ENCODE measurements at places on chromosomes 12 and 14. TPM values are rescaled to one million over a fixed set of nuclear protein-coding genes. Genes with fewer than 3 reads are reported as not detected.

Gene CLEC4D
- not detected for polyA plus RNA-seq

Gene CCDC184
- 0.19 TPM for polyA plus RNA-seq

Gene APOF
- polyA plus RNA-seq, result not detected

Gene ALKBH2
- polyA plus RNA-seq, result 12.3 TPM

Gene ADAM20
- polyA plus RNA-seq, result not detected

Gene ASPG
- polyA plus RNA-seq, result not detected

DNA sequence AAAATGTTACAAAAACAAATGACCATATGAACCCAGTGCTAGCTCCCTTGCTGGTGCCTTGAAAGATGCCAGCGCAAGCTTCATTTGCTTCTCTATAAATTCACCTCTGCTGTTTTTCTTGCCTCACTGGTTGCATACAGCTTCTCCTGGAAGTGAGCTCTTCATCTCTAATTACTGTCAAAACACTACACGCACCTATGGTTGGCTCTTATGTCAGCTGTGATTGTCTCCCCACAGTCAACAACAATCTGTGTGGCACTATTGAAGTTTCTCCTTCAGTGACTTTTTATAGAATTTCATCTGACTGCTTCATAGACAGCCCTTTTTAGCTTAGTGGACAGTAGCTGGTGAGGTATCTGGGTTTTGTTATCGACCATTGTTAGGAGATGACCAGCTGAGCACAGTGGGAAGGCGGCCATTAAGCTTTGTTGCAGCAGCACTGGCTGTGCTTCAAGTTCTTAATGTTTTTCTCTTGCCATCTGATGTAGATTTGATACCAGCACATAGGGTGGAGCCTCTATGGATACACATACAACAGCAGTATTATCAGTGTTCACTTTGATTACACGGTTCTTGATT is 131.8 kb downstream of the KITLG start:
- H3K4me3 ChIP-seq, result no peak overlapping the region
- no peak for DNase-seq
- no peaks in the 10 kb centered on the region for H3K4me1 ChIP-seq
- H3K36me3 ChIP-seq, result no peaks in the 10 kb centered on the region

GRCh38 chr12:112183141-112184021 is 58.0 kb downstream of the TRAFD1 start:
- H3K36me3 ChIP-seq, result peaks cover 11% of the 10 kb centered on the region
- H3K4me1 ChIP-seq, result no peaks in the 10 kb centered on the region
- no peaks in the 10 kb centered on the region for H3K27me3 ChIP-seq
- no peak for DNase-seq

- peaks cover 4% of the 10 kb centered on the region for H3K4me1 ChIP-seq
- no peaks in the 10 kb centered on the region for H3K36me3 ChIP-seq
- no peak overlapping the region for H3K27ac ChIP-seq
- DNase-seq, result no peak
- H3K4me3 ChIP-seq, result no peak overlapping the region
Measured at GRCh38 chr14:92466059-92466458, 47.5 kb upstream of the RIN3 start.

GRCh38 chr14:77139540-77140358 is 1.8 kb downstream of the ZDHHC22 start:
- peaks cover 89% of the 10 kb centered on the region for H3K27me3 ChIP-seq
- H3K4me1 ChIP-seq, result peaks cover 29% of the 10 kb centered on the region
- H3K4me3 ChIP-seq, result peak overlapping the region; percentile 81
- no peaks in the 10 kb centered on the region for H3K36me3 ChIP-seq
- no peak overlapping the region for H3K27ac ChIP-seq

GRCh38 chr12:128609861-128610260 is 213.9 kb downstream of the SLC15A4 start:
- H3K27ac ChIP-seq, result no peak overlapping the region
- H3K36me3 ChIP-seq, result no peaks in the 10 kb centered on the region
- no peak for DNase-seq
- H3K4me3 ChIP-seq, result no peak overlapping the region
- H3K27me3 ChIP-seq, result no peaks in the 10 kb centered on the region

GRCh38 chr14:55693904-55694303 is 113.9 kb downstream of the KTN1 start:
- H3K27me3 ChIP-seq, result no peaks in the 10 kb centered on the region
- no peak overlapping the region for H3K4me3 ChIP-seq
- no peak for DNase-seq
- no peaks in the 10 kb centered on the region for H3K36me3 ChIP-seq

GRCh38 chr12:91883811-91884210 is 261.8 kb downstream of the BTG1 start:
- no peaks in the 10 kb centered on the region for H3K36me3 ChIP-seq
- H3K4me3 ChIP-seq, result no peak overlapping the region
- no peak overlapping the region for H3K27ac ChIP-seq
- no peaks in the 10 kb centered on the region for H3K4me1 ChIP-seq

DNA sequence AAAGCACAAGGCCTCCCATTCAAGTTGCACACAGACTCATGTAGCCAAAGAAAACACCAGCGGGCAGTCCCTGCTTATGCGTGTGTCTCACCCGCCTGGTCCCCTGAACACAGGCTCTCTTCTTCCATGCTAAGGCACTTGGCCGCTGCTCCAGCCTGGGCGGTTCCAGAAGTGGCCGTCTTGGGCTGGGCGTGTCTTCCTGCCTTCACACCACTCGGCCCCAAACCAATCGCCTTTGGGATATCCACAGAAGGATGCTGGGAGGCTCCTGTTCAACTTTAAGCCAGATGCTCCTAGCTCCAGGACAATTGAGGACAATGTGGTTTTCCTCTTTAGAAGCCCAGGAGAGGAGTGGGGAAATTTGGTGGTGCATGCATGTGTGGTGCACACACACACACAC is 2.2 kb downstream of the SCARB1 start:
- peaks cover 30% of the 10 kb centered on the region for H3K4me1 ChIP-seq
- no peak overlapping the region for H3K27ac ChIP-seq
- no peak for DNase-seq
- H3K36me3 ChIP-seq, result no peaks in the 10 kb centered on the region

- peaks cover 11% of the 10 kb centered on the region for H3K36me3 ChIP-seq
- H3K27me3 ChIP-seq, result no peaks in the 10 kb centered on the region
- H3K4me1 ChIP-seq, result no peaks in the 10 kb centered on the region
- no peak overlapping the region for H3K27ac ChIP-seq
- DNase-seq, result no peak
- H3K4me3 ChIP-seq, result no peak overlapping the region
Measured at GRCh38 chr12:69546693-69547438, 38.4 kb upstream of the CCT2 start.

DNA sequence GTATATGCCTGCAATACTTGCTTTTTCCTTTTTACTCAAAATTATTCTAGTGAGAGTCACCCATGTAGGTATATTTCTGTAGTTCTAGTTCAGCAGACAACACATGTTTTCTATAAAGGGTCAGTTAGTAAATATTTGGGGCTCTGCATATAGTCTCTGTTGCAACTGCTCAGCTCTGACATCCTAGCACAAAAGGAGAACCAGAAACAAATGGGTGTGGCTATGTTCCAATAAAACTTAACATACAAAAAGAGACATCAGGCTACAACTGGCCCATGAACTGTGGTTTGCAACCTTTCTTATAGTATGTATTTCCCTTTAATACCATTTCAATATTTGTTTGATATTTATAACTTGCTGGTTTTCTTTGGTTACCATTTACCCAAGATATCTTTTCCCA is 11.9 kb downstream of the NT5DC3 start:
- H3K27me3 ChIP-seq, result no peaks in the 10 kb centered on the region
- no peak overlapping the region for H3K27ac ChIP-seq
- peak; percentile 7 for DNase-seq
- H3K4me3 ChIP-seq, result no peak overlapping the region

DNA sequence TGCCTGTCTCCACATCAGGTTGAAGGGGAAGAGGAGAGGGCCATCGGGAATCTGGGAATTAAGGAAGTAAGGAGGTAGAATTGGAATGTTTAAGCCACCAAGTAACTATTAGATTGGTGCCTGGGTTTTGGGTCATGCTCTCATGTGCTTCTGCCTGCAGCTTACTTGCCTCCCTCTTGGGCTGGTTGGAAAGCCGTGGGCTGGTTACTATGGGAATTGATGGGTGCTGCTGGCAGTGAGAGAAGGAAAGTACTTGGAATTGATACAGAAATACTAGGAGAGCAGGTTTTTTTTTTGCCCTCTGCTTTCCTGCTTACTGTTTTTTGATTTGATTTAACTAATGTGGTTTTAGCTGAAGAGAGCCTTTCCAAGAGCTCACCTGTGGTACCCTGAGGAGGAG is 493.5 kb upstream of the RGS6 start:
- peaks cover 21% of the 10 kb centered on the region for H3K36me3 ChIP-seq
- H3K4me3 ChIP-seq, result no peak overlapping the region
- no peaks in the 10 kb centered on the region for H3K27me3 ChIP-seq
- peak overlapping the region; percentile 11 for H3K27ac ChIP-seq
- DNase-seq, result no peak

- no peak overlapping the region for H3K4me3 ChIP-seq
- no peak overlapping the region for H3K27ac ChIP-seq
- H3K27me3 ChIP-seq, result peaks cover 15% of the 10 kb centered on the region
- H3K4me1 ChIP-seq, result no peaks in the 10 kb centered on the region
Measured at GRCh38 chr12:52573306-52573705, 337 bp downstream of the KRT74 start.

DNA sequence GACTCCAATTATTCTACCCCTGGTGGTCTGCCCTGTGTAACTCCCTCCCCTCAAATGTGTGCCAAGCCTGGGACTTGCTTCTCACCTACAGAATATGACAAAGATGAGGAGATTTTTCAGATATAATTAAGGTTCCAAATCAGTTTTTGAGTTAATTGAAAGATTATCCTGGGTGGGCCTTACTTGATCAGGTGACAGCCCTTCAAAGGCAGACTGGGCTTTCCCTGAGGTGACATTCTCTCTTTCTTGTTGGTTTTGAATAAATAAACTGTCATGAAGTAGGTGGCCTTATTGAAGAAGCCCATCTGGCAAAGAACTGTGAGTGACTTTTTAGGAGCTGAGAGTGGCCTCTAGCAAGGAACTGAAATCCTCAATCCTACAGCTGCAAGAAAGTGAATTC is 106.0 kb downstream of the BRMS1L start:
- H3K27me3 ChIP-seq, result peaks cover 12% of the 10 kb centered on the region
- no peaks in the 10 kb centered on the region for H3K36me3 ChIP-seq
- H3K4me1 ChIP-seq, result peaks cover 4% of the 10 kb centered on the region
- no peak for DNase-seq

All from naive B cell (primary cell).